ENCODE measurements at places on chromosomes 7 and 10.

- no peak for DNase-seq
These were observed 21.2 kb downstream of the CAMK2G start for GRCh38 chr10:73853196-73853595.

GRCh38 chr7:14095233-14095950, 105.9 kb upstream of the ETV1 start:
- DNase-seq: peak; percentile 3

- DNase-seq: peak; percentile 91
These were observed 165.4 kb downstream of the GLI3 start for GRCh38 chr7:42071372-42072261.

DNA sequence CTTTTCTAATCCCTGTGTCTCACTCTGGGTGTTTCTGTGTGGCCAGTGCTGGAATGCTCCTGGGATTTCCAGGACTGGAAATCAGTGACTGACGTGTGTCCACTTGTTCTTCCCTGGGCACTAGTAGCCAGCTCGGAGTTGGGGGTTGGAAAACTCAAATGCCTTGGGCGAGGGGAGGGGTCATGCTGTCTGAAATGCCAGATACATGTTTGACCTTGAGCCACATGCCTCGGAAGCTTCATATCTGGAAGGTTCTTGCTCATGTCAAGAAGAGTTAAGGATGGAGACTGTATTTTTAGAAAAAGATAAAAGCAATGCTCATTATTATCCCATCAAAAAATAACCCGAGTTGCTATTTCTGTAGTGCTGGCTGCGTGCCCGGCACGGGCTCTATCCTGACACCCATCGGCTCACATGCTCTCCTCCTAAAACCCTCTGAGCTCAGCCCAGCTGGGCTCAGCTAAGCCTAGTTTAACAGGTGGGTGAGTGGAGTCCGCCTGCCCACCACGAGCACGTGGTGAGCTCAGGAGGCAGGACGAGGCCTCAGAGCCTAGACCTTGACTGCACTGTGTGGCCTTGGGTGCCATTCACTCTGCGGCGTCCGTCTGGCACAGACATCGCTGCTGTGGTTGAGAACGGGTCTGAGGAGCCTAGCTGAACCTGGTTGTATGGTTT, 6.4 kb downstream of the DPYSL4 start:
- DNase-seq: no peak

DNA sequence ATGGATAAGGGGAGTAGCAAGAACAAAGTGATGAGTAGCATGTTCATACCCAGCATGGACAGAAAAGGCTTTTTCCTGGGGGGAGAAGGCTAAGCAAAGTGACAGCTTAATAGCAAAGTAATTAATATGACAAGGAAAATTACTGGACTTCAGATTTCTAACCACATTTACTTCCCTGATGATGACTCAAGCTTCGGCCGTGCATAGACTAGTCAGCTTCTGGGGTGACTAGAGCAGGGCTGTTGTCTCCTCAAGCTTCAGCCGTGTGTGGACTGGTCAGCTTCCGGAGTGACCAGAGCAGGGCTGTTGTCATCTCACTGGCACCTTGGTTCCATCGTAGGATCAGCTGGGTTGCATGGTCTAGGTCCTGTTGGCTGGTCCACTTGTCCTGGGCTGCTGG, 2.1 kb upstream of the ZNF117 start:
- peak; percentile 49 for DNase-seq

- peak; percentile 82 for DNase-seq
These were observed 37.4 kb upstream of the BET1 start for GRCh38 chr7:94041529-94041928.

DNA sequence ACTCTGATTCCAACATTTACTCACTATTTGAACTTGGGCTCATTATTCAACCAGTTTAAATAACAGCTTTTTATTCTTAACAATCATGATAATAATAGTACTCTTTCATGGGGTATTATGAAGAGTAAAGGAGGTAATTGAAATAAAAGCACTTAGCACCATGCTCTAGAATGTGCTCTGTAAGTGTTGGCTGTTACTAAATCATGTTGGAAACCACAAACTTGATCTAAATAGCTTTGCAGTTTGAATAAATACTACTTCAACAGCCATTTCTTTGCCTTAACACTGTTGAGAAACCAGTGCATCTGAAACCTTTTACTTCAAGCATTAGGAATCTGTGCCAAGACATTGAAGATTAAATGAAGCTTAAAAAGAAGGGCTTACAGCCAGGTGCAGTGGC, 7.9 kb upstream of the UPF2 start:
- no peak for DNase-seq

DNA sequence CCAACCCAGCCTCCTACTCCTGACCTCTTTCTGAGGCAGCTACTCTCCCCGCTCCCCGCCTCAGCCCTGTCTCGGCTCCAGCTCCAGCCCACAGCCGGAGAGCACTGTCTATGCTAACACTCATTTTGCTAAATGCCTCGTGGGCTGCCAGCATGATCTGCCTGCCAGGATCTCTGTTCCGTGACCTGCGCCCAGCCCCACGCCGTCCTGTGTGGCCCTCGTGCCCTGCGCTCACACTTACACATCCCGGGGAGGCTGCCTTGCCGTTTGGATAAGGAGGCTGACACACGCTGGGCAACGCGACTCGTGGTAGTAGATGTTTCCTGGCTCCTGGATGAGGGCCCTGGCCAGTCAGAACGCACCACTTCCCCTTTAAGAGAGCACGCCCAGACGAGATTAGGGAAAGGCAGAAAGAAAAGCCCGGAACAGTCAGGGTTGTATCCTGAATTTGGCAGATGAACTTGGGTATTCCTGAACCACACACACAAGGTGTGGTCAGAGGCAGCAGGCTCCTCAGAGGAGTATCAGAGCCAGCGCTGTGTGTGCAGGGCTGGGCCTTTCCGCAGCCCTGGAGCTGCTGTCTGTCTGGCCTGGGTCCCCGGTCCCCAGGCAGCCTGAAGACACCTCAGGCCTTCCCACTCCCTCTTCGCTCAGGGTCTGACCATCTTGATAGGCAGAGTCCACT, 97.7 kb upstream of the EFCAB10 start:
- DNase-seq: peak; percentile 38

GRCh38 chr7:6179620-6180343, 92.6 kb downstream of the CYTH3 start:
- no peak for DNase-seq

GRCh38 chr10:19412531-19412930, 363.9 kb downstream of the MALRD1 start:
- DNase-seq: peak; percentile 52
